ENCODE measurements at places on chromosomes 3 and 15.

- DNase-seq, result no peak
Observed at GRCh38 chr3:139465636-139466035, 10.7 kb downstream of the RBP2 start.

- DNase-seq, result no peak
Observed at GRCh38 chr15:39625856-39626255, 45.0 kb downstream of the THBS1 start.

- no peak for DNase-seq
Observed at GRCh38 chr3:160044121-160044520, 55.5 kb downstream of the IL12A start.

- DNase-seq, result no peak
Observed at GRCh38 chr3:61530355-61530754, 31.0 kb upstream of the PTPRG start.

DNA sequence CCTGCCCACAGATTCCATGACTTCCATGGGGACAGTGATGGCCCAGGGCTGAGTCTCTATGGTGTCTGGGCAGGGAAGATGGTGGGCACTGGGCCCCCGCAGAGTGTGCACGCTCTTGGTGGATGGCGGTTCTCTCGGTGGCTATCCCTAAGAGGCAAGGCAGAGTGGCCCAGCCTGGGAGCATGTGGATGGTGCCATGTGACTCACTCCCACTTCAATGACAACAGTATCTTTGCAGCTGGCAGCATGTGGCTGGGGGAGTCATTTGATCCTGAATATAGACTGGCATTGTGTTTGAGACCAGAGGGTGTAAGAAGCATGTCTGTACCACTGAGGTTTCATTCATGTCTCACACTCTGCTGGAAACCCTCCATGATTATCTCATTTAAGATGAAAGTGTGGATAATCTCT is 101.2 kb downstream of the CORO2B start:
- DNase-seq, result no peak

GRCh38 chr3:185685231-185686035 is 99.3 kb downstream of the SENP2 start:
- DNase-seq, result no peak
